Stimulated activated CD4-positive, alpha-beta T cell treated with anti-CD3 and anti-CD28 coated beads, Interleukin-4, amount 100 ng/mL, for 1 hour (primary cell): ENCODE measurements at places on chromosomes 4 and X.

DNA sequence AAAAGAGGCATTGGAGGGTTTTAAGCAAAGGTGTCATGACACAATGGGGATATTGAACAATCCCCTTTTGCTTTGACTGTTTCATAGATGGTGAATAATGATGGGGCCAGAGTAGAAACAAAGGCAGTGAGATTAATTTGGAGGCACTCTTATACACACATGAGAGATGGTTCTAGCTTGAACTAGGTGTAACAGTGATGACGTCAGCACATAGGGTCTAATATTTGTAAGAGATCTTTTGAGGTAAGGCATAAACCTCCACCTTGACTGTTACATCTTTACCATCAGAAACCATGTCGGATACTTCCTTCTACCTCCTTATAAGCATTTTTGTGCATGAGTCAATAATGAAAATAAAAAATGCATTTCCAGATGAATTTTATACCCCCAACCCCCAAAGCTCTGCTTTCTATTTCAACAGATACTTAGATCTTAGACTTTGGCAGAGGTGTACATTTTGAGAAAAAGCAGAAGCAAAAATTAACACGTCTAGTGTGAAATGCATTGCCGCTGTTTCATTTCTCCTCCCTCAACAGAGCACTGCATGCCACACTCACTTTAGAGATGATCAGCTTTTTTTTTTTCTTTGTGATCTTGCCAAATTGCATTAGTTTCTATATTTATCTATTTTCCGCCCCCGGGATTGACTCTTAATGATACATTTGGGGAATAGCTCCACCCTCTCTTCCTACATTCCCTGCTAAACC, 87.2 kb downstream of the HS3ST1 start:
- no peak for DNase-seq

- peak; percentile 21 for DNase-seq
Measured at GRCh38 chr4:89254847-89255246, 52.8 kb downstream of the GPRIN3 start.

DNA sequence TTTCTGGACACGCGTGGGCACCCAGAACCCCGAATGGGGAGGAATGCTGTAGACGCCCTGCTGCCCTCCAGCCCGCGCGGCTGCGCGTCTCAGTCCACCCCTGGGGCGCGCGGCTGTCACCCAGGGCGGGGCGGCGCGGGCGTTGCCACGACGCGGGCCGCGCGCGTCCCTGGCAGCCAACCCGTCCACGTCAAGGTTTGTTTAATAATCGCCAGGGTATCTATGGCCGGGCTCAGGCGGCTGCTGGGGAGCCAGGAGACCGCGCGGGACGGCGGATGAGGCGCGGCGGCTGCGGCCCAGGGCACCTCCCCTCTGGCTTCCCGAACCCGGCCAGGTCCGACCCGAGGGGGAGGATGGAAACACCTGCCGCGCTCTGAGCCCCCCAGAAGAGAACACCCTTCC, at the start of gene SPATA18:
Gene SPATA18, plus strand, starts transcription at position 92 of the 402 bp plus-strand sequence. CDS start 401 bp downstream, outside the sequence.
- no peak for DNase-seq

DNA sequence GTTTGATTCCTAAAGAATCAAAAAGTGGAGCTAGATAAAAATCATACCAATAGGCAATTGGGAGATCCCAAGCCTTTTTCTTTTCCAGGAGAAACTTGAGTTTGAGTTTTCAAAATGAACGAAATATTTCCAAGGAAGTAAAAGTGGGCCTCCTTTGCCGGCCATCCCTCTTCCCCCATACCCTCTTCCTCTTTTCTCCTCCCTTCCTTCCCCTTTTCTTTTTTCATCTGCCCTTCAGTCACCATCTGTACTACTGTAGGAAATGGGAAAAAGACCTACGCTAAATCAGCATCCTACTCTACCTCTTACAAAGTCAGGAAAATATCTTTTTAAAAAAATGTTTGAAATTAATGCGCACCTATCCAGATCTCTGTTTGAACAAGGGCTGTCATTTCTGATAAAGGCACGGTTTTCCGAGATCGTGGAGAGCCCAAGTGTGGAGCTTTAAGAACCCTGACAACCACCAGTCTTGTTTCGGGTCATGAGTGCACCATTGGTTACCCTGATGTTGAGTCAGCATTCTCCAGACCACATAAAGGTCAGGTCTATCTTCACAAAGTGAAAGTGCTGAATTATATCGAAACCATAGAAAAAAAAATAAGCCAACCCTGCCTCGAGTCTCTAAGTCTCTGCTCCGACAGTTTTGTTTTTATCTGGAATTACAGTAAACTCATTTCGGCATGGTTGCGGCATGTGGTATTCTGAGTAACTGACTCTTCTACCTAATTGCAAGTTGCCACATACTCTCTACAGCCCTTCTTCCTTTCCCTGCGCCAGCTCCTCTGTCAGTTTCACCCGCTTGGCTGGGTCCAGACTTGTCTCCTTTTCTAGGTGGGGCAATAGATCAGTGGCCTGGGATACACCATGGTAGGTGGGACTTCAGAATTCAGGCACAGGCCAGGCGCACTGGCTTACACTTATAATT, 140.2 kb upstream of the KLF3 start:
- DNase-seq: peak; percentile 24

GRCh38 chr4:148171596-148171995, 270.6 kb downstream of the NR3C2 start:
- DNase-seq: no peak

GRCh38 chr4:102580463-102580842, 79.3 kb downstream of the NFKB1 start:
- no peak for DNase-seq

DNA sequence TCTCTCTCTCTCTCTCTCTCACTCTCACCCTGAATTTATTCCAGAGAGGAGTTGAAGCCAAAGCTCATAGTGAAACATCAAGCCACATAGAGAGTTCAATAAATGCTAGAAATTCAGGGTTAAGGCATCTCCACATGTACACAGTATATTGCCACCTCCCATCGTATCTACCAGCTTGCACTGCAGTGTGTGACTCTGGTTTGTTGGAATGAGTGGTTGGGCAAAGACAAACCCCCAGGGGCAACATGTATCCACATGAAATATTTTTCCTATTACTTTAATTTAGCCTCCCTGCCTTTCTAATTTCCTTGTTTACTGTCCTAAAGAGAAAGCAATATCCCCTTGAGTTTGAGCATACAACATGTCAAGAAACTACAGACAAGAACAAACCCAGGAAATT, 247.3 kb downstream of the SPATA18 start:
- DNase-seq: no peak
